ENCODE measurements at places on chromosomes 12 and 14.

GRCh38 chr14:52400846-52401245 lies 86.7 kb downstream of the PTGER2 start:
- no peak for ATAC-seq

DNA sequence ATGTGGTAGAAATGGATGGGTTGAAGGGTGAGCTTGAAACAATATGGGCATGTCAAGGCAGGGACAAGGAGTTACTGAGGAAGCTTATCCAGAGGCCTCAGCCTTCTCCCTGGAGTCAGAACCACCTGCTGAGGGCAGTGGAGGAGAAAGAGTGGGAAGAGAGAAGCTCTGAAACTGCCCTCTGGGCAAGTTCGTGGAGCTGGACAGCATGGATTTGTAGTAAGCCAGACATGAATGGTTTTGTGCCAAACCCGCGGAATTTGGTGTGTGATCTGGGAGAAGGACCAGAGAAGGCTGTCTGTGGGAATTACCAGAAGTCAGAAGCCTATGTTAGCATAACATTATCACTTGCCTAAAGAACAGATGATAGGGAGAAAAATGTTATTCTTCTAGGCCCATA lies 164.8 kb downstream of the SLC41A2 start:
- no peak for ATAC-seq

GRCh38 chr12:1692226-1692625 lies 1.4 kb downstream of the ADIPOR2 start:
- no peak for ATAC-seq

- ATAC-seq, result no peak
Measured at GRCh38 chr12:114395755-114396152, 10.2 kb downstream of the TBX5 start.

- ATAC-seq, result no peak
Measured at GRCh38 chr12:116982791-116983411, 72.2 kb downstream of the FBXW8 start.

GRCh38 chr14:93734086-93734822 lies 54.0 kb downstream of the PRIMA1 start:
- no peak for ATAC-seq

DNA sequence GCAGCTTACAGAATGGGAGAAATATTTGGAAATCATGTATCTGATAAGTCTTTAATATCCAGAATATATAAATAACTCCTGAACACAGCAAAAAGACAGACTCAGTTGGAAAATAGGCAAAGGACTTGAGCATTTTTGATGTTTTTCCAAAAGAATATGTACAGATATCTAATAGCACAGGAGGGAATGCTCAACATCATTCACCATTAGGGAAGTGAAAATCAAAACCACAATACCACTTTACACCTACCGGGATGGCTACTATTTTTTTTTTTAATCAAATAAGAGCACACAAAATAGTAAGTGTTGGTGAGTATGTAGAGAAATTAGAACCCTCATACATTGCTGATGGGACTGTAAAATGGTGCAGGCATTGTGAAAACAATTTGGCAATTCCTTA lies 75.6 kb downstream of the ANO6 start:
- ATAC-seq, result no peak

DNA sequence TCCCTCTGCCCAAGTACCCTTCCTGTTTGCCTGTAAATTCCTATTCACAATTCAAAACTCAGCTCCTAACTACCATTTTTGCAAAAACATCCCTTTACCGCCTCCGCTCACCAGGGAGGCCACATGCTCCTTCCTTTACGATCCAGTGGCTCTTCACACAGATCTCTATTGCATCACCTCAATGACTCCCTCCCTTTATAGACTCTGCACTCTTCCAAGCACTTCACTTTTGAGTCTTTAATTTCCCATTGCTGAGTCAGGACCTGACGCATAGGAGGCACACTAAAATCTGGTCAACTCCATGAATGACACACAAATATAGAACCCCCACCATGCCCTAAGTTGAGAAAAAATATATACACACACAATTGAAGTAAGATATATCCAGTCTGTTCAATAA lies 45.9 kb downstream of the PPP1R13B start:
- ATAC-seq, result peak; percentile 92

DNA sequence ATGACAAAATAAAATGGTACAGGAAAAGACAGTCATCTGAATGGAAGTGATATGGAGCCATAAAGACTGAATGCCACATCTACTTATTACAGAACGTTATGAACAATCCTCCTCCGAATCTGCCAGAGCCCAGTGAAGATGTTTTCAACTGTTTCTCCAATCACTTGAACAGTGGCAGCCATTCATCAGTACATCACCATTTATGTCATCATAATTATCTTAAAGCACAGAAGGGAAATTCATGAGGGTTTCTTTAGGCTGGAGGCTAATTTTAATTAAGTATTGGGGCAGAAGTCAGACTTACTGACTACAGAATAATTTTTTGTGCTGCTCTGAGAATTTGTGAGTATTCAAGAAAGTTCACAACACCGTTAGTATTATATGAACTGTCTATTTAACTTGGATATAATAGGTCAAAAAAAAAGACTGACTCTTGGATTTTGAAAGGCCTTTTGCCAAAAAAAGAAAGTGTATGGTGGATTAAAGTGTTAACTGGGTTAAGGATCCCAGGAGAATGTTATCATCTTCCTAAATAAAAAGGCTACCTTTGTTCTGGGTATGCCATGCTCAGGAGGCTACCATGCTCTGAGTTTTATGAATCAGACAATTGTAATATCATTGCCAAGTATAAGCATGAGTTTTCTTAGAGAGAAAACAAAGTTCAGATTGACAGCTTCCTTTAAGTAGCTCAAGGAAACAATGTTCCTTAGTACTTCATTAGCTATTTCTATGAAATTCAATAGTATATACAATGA lies 40.1 kb downstream of the PDZRN4 start:
- ATAC-seq, result no peak

DNA sequence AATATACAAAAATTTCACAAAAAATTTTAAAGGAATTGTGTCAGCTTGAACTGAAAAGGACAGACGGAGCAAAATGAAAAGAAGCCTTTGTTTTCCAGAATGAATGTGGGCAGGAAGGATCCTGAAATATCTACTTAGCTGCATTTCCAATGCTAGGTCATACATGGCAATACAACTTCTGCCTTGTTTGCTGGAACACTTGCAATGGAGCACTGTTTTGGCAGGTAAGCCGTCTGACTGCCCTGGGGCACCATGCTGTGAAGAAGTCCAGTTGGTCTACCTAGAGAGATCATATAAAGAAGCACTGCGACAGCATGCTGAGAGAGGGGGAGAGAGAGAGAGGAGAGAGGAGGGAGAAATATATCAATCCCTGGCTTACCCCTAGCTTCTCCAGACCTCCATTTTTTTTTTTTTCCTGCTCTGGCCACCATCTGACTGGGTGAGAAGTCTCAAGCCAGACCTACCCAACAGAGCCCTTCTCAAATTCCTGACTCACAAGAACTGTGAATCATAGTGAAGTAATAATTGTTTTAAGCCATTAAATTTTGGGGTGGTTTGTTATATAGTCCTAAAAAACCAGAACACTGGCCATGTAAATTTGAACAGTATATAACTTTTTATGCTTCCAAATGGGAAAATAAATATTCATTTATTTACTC lies 97.1 kb upstream of the PRICKLE1 start:
- ATAC-seq, result peak; percentile 47

DNA sequence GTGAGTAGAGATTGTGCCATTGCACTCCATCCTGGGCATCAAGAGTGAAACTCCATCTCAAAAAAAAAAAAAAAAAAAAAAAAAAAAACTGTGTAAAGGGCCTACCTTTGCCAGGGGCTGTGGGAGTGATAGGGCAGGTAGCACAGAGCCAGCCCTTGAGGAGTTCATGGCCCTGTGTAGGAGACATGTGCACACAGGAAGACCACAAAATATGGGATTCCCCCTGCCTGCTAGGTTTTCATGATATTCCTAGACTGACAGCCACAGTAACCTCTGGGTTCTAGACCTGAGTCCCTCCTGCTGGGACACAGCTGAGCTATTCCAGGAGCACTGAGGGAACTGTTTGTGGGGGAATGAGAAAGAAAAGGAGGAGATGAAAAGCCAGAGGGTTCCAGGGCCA lies 8.3 kb upstream of the SPTSSA start:
- ATAC-seq, result no peak

DNA sequence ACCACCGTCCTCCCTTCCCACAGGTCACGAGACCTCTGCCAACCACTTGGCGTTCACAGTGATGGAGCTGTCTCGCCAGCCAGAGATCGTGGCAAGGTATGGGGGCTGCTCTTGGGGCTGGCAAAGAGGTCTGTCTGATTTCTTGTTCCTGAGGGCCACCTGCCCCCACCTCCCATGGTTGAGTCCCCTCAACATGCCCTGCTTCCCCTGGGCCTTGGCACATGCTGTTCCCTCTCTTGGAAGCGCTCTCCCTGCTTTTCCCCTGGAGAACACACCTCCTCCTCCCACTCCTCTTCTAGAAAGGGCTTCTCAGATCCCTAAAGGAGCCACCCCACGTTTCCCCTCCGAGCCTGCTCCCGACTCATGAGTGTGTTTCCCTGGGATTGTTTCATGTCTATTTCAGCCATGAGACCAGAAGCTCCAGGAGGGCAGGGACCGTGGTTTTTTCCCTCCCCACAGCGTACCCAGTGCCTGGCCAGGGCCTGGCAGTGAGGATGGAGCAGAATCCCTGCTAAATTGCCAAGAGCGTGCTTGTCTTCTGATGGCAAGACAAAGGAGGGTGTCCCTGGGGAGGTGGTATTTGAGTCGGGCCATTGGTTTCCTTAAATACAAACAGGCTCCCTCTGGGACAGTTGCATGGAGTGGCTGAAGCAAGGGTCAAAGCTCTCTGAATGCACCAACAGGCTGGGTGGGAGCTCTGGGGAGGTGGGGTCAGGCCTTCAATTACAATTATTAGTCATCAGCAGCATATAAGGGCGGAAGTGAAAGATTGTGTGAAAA lies 34.1 kb downstream of the CYP46A1 start:
- ATAC-seq, result no peak

DNA sequence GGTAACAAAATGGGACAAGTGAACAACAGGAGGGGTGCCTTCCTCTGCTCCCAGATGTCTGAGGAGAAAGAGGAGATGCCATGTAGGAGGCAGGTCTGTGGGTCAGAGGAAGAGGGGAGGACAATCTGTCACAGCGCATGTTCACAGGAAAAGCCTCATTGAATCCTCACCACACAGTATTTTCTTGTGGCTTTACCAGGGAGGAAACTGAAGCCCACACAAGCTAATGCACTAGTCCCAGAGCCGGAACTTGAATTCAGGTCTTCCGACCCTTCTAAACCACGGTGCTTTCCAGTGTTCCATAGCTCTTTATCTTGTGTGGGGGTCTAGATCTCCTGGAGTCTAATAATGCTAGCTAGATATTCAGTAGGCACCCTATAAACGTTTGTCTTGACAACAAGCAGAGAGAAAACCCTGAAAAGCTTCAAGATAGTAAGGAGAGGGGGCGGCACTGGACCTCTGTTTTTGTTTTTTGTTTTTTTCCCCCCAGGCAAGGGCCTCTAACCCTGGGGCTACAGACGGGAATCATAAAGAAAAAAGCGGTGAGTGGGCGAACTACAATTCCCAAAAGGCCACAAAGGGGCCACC lies 371 bp upstream of the SHMT2 start:
- no peak for ATAC-seq

DNA sequence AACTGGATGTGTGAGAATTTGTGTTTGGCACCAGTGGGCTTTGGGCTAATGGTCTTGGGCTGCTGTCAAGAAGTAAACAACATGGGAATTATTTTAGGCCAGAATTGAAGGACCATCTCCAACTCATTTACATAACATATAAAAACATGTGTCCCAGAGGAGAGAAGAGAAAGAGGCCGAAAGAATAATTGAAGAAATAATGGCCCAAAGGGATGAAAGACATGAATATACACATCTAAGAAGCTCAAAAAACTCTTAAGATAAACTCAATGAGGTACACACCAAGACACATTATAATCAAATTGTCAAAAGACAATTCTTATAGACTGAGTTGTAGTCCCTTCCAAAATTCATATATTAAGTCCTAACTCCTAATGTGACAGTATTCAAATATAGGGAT lies 56.1 kb upstream of the SCAF11 start:
- ATAC-seq, result no peak

DNA sequence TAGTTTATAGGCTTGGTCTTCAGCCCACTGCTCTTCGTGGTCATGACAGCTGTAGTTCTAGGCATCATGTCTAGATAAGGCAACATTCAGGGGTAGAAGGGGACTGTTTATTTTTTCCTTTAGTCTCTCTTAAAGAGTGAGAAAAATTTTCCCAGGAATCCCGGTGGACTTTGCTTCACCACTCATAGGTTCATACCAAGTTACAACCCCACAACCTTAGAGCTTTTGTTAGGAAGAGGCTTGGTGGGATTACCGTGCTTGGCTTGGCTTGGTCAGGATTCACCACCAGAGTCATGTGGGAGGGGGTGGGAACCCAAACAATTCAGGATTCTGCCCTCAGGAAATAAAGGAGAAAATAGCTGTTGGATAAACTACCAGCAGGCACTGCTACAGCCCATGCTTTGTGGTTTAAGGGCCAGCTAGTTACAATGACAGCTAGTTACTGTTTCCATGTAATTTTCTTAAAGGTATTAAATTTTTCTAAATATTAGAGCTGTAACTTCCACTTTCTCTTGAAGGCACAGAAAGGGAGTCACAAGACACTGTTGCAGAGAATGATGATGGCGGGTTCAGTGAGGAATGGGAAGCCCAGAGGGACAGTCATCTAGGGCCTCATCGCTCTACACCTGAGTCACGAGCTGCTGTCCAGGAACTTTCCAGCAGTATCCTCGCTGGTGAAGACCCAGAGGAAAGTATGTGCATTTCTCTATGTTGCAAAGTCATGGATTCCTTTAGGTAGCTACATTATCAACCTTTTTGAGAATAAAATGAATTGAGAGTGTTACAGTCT lies 25.9 kb upstream of the PAPLN start:
- no peak for ATAC-seq

DNA sequence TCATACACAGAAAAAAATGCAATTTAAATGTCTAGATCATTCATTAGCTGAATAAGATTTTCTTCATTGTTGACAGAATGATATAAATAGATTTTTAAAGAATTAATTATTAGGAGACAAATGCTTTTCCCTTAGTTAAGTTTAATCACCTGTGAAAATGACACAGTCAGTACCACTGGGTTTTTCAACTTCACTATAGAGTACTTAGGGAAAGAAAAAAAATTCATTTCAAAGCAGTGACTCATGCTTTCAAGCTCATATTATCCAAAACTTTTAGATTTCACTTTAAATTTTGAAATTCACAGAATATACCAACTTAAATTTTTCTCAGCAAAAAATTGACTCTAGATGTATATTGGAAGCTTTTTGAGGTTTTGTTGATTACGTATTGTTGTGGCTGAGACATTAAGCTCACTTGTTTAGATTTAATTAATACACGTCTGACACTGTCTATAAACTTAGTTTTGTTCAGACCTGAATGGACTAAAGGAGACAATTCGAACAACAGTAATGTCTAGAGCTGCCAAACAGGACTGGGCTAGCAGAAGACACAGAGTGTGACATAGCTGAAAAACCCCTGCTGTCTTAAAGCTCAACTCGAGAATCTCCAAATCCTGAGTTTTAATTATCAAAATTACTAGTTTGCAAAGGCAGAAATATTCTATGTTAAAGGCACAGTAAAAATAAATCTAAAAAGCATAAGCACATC lies 1.6 kb downstream of the MGAT4C start:
- no peak for ATAC-seq
